A673 (cell line): ENCODE measurements at places on chromosomes 6 and 20. TPM values are rescaled to one million over a fixed set of nuclear protein-coding genes. Genes with fewer than 3 reads are reported as not detected.

DNA sequence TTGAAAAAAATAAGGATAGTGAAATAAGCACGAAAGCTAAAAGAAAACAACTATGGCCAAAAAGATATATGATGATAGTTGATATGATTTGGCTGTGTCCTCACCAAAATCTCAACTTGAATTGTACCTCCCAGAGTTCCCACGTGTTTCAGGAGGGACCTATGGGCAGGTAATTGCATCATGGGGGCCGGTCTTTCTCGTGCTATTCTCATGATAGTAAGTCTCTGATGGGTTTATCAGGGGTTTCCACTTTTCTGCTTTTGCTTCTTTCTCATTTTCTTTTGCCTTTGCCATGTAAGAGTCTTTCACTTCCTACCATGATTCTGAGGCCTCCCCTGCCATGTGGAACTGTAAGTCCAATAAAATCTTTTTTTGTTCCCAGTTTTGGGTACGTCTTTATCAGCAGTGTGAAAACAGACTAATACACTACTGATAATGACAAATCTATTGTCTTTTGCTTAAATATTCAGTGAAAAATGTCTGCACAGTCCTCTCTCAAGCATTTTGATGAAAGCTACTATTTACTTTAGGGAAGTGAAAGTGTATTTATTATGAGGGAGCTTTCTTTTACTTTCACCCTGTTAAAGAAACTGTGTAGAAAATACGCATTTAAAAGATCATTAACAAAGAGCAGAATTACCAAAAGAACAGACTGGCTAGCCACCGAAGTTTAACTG, 389.1 kb downstream of the HTR1B start:
- no peak for DNase-seq
- H3K4me1 ChIP-seq = no peaks in the 10 kb centered on the region
- no peak overlapping the region for H3K4me3 ChIP-seq
- H3K27me3 ChIP-seq = no peaks in the 10 kb centered on the region
- H3K36me3 ChIP-seq = no peaks in the 10 kb centered on the region

DNA sequence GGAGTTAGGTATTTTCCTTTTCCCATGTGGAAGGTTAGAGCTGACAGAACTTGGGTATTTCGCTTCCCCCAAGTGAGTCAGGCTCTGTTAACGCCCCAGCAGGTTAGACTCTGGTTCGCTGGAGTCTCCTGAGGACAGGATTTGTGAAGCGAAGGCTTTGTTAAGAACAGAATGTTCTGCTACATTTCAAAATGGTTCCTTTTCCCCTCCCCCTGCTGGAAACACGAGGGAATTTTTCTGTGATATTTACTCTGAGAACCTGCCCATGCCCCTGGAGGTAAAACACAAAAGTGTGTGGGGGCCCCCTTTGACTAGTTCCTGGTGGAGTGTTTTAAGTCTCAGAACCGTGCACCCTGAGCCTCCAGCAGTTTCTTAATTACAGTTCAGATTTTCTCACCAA, 731.4 kb upstream of the CITED2 start:
- no peaks in the 10 kb centered on the region for H3K27me3 ChIP-seq
- H3K4me3 ChIP-seq = no peak overlapping the region
- peak overlapping the region; percentile 52 for H3K27ac ChIP-seq
- peak; percentile 73 for DNase-seq
- H3K4me1 ChIP-seq = peaks cover 20% of the 10 kb centered on the region

The HLA-DRB1 gene
- not detected in 2 replicates for total RNA-seq

GRCh38 chr20:49747707-49748524, 34.2 kb upstream of the B4GALT5 start:
- no peaks in the 10 kb centered on the region for H3K4me1 ChIP-seq
- H3K4me3 ChIP-seq = no peak overlapping the region
- no peaks in the 10 kb centered on the region for H3K36me3 ChIP-seq
- no peak overlapping the region for H3K27ac ChIP-seq
- H3K27me3 ChIP-seq = no peaks in the 10 kb centered on the region

DNA sequence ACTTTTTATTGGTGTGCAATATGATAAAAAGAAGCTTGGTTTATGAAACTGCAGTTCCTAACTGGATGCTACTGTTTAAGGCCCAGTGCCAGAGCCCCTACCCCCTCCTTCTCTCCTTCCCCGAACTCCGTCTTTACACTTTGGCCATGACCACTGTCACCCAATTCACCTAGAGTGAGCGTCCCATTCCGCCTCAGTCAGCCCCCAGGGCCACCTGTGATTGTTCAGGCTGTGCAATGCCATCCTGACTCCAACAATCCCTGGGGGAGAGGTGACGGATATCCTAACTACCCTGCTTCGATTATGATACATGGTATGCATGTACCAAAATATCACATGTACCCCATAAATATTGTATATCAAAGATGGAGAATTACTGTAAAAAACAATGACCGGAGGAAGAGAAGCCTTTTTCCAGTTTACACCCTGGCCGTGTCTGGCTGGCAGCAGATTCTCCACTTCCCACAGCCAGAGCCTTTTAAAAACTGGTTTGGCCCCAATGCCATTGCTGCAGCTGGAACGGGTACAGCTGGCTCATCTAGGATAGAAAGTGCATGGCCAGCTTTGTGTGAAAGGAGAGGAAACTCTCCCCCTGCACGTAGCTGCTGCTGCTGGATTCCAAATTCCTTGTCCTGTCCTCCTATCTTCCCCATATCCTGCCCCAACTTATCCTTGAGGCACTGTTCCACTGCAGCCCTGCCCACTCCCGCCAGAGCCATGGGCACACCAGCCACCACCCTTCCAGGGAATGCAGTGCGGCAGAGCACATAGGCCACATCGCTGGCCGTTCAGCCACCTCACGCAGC, 99.7 kb downstream of the JPH2 start:
- no peaks in the 10 kb centered on the region for H3K27me3 ChIP-seq
- H3K4me1 ChIP-seq = peaks cover 6% of the 10 kb centered on the region
- DNase-seq = no peak
- no peak overlapping the region for H3K27ac ChIP-seq

DNA sequence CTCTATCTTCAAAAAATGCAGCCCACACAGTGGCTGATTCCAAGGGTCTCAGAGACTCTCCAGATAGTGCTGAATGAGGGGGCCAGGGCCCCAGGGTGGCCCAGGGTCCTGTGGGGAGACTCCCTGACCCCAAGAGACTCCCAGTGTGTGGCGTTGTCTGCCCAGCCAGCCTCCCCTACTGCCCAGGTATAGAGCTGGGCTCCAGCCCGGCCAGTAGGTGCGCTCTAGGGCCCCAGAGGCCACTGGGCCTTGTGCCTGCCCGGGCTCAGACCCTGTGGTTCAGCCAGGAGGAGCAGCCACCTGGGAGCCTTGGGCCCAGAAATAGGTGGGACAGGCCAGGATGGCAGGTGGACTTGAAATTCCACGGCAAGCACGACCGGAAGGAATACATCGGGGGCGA, 30.3 kb upstream of the GATA5 start:
- no peaks in the 10 kb centered on the region for H3K4me1 ChIP-seq
- H3K27me3 ChIP-seq = no peaks in the 10 kb centered on the region
- no peaks in the 10 kb centered on the region for H3K36me3 ChIP-seq
- no peak for DNase-seq
- H3K27ac ChIP-seq = no peak overlapping the region

DNA sequence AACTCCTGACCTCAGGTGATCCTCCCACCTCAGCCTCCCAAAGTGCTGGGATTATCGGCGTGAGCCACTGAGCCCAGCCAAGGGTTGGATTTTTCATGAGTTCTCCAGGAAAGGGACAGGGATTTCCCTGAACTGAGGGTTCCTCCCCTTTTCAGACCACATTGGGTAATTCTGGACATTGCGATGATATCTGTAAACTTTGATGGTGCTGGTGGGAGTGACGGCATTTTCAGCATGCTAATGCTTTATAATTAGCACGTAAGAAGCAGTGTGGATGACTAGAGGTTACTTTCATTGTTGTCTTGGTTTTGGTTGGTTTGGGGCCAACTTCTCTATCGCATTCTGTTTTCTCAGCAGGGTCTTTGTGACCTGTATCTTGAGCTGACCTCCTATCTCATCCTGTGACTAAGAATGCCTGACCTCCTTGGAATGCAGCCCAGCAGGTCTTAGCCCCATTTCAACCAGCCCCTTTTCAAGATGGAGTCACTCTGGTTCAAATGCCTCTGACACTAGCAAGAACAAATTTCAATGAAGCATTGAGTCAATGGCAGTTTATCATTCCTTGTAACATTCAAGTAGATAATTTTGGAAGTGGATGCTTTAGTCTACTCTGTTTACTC, 156.5 kb downstream of the TTLL2 start:
- no peaks in the 10 kb centered on the region for H3K36me3 ChIP-seq
- H3K4me1 ChIP-seq = no peaks in the 10 kb centered on the region
- no peak for DNase-seq
- H3K4me3 ChIP-seq = no peak overlapping the region

- peaks cover 9% of the 10 kb centered on the region for H3K36me3 ChIP-seq
- no peak overlapping the region for H3K27ac ChIP-seq
- no peak overlapping the region for H3K4me3 ChIP-seq
- H3K4me1 ChIP-seq = no peaks in the 10 kb centered on the region
Measured at GRCh38 chr6:36516559-36516958, 30.7 kb downstream of the STK38 start.

GRCh38 chr6:39430871-39431523, 108.5 kb upstream of the KCNK16 start:
- DNase-seq = peak; percentile 74
- no peaks in the 10 kb centered on the region for H3K27me3 ChIP-seq
- no peak overlapping the region for H3K4me3 ChIP-seq
- H3K4me1 ChIP-seq = peaks cover 28% of the 10 kb centered on the region

The ADAM33 gene
- not detected in 2 replicates for total RNA-seq

GRCh38 chr6:16146028-16146427, 17.1 kb downstream of the MYLIP start:
- no peaks in the 10 kb centered on the region for H3K27me3 ChIP-seq
- H3K4me1 ChIP-seq = peaks cover 13% of the 10 kb centered on the region
- no peak overlapping the region for H3K4me3 ChIP-seq
- peaks cover 84% of the 10 kb centered on the region for H3K36me3 ChIP-seq
